Activated CD8-positive, alpha-beta memory T cell treated with anti-CD3 and anti-CD28 coated beads, Interleukin-2, amount 50 U/mL, for 4 hours (primary cell): ENCODE measurements at places on chromosomes 7 and 10.

- DNase-seq, result no peak
These were observed 270.5 kb downstream of the CCDC3 start for GRCh38 chr10:12730809-12731519.

GRCh38 chr10:7872041-7872442 is 53.7 kb downstream of the TAF3 start:
- DNase-seq, result no peak

GRCh38 chr7:107538001-107538400 is 25.7 kb downstream of the COG5 start:
- no peak for DNase-seq

GRCh38 chr7:107580716-107581383 is 804 bp downstream of the BCAP29 start:
- no peak for DNase-seq

DNA sequence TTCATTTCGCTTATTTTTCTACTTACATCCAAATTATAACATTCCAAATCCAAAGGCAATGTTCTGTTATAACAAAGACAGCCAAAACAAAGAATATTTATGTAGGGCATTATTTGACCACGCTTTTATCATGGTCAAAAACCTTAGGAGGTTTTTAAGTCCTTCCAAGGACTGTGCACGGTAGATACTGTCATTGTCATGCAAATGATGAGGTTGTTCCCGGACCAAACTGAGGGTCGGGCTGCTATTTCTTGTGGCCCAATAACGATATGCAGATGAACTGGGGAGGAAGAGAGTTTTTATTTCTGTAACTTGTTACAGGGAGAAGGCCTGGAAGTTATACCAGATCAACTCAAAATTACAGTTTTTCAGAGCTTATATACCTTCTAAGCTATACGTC is 56.6 kb upstream of the STEAP4 start:
- DNase-seq, result no peak

DNA sequence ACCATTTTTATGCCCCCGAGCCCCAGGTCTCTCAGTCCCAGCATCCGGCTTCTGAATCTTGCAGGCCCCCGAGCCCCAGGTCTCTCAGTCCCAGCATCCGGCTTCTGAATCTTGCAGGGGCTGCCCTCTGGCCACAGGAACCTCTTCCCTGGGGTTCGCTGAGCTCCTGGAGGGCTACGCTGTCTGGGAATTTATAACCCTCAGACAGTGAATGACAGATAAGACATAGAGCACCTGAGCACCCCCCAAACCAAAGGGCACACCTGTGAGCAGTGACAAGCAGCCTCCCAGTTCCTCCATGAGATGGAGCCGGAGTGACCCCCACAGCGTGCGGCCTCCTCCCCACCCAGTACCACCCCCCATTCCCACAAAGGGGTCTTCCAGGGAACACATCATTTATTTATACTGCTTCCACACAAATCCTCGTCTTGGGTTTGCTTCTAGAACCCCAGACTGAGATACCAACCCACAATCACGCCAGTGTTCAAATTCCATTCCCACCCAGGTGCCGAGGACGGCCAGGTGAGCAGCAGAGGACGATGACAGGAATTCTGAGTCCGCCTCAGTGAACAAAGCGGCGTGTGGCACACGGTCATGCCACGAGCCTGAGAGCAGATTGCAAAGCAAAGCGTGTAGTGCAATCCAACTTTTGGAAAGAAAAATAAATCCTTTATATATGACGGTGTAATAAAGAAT is 57.7 kb upstream of the FAM20C start:
- no peak for DNase-seq

- DNase-seq, result no peak
These were observed 39.5 kb upstream of the ANKRD1 start for GRCh38 chr10:90960355-90960814.

DNA sequence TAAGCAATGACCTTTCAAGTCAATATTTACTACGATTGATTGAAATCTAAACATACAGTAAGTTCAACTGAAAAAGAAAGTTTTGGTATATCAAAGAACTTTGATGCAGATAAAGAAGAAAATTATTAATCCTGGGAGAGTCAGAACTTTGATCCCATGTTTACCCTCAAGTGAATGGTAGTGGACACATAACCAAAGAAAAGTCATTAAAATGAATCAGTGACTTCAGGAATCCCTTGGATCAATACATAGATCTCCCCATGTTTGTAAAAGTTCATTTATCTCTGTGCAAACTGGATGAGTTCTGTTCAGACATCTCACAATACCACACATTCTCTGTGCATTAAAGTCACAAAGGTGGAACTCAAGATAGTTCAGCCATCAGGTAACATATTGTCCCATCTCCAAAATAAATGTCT is 75.5 kb upstream of the RELN start:
- DNase-seq, result no peak

DNA sequence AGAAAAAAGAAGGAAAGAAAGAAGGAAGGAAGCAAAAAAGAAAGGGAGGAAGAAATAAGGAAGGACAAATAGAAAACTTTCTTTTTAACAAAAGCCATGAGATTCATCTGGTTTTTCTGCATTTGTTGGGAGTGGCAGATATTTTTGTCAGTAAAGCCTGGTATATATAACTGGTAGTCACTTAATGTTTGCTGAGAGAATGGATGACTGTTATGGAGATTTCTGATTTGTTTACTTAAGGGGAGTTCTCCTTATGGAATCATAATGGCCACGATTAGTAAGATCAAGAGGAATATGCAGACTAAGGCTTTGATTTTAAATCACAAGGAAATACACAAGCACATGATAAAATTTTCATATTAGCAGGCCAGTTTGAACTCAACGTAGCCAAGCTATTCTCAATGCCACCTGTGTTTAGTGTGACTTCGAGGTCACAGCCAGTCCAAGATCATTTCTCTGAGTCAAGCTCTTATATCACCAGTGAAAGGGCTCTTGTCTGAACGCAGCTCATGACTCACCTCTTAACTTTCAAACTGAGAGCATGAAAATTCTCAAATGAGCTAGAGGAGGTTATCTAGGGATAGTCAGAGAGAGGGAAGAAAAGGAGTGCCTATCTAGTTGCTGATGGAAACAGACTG is 445.1 kb upstream of the ZMIZ1 start:
- no peak for DNase-seq

DNA sequence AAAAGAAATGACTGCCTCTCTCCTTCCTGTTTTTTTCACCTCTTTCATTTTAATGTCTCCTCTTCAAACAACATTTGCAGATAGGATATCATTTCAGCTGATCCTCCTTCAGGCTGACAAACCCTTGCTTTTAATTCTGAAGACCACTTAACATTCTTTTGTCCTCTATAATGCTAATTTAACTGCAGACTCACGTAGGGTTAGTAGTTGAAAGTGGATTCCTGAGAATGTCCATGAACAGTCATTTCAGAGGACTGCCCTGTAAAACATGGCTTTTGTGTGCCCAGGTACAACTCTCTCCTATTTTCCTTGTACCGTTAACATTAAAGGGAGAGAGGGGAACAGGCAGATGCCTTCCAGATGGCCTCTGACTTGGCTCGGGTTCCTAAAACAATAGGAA is 524.4 kb downstream of the SDK1 start:
- DNase-seq, result no peak

DNA sequence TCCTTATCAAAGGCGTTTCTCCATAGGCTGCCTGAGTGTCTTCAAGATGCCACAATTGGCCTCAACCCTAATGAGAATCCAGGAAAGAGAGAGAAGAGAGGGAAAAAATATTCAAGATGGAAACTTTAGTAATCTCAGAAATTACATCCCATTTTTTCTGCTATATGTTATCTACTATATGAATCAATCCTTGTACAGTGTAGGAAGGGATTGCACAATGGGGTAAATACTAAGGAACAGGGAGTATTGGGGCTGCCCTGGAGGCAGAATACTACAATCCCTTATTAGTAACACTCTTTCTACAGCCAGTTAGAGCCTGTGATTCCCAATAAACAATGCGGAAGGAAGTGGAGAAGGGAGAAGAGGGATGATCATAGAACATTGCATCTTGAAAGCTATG is 27.9 kb downstream of the TFPI2 start:
- DNase-seq, result no peak

GRCh38 chr10:71755179-71755879 is 18.0 kb downstream of the VSIR start:
- DNase-seq, result no peak

- no peak for DNase-seq
These were observed 237.8 kb downstream of the SEMA3D start for GRCh38 chr7:84949067-84949466.

DNA sequence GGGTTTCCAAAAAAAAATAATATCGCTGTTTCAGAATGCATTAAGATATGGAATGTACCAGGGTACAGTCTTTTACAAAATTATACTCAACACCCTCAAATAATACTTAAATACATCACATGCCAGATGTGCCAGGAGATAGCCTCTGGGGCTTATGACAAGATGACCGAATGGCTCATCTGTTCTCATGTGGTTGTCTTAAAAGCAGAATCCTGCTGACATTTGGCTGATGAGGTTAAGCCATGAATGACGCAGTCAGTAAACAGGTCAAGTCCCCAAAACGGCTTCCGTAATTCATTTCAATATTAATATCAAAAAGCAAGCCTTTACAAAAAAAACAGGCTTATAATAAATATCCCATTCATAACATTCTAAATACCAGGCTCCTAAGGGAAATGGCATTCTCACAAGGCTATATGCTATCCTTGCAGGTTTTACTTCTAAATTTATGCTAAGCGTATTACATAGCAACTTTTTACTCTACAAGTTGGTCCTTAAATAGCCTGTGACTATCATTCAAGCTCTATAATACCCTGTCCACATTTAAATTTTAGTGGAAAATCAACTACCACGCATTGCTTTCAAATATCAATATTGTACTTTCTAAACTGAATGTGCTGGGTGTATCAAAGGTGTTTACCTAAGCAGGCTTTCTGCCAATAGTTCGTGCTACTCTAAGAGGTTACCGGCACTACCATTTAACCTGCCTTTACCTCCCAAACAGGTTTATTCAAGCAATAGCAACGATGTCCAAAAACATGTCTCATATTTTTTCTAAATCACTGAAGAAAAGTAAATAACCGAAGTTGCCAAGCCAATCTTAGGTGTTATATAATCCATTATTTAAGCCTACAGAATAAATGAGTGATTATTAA is 15.6 kb downstream of the SMURF1 start:
- no peak for DNase-seq

- no peak for DNase-seq
These were observed 65.3 kb downstream of the OR13A1 start for GRCh38 chr10:45249978-45250693.

DNA sequence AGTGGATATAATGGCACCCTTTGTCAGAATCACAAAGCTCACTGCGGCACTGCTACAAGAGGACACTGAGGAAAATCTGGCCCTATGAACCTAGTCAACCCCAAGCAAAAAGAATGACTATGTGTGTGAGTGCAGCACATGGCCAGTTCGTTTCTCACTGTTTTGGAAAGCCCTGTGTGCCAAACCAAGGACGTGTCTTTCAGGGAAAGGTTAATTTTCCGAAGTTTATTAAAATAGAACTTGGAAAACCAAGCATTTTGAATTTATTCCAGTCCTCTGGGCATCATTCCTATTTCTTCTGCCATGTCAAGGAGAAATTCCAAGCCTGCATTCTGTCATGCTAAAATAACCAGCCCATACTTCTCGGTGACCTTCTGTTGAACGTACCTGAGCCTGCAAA is 471.8 kb downstream of the PLXDC2 start:
- DNase-seq, result no peak
